GM12878 (cell line): ENCODE measurements at places on chromosomes 16 and 17. TPM values are rescaled to one million over a fixed set of nuclear protein-coding genes. Genes with fewer than 3 reads are reported as not detected.
A peak's percentile ranks its signal among the peaks of the same experiment; 100 is the strongest.

COG7 gene
- 9.4 and 10.9 TPM in 2 replicates for total RNA-seq

OR1A1 gene
- total RNA-seq = not detected in 2 replicates

TPSD1 gene
- not detected in 2 replicates for total RNA-seq

GRCh38 chr16:71771571-71771970 is 37.1 kb downstream of the AP1G1 start:
- no peak for DNase-seq

GRCh38 chr16:4515611-4516233 is 22.9 kb downstream of the CDIP1 start:
- peak; percentile 52 for DNase-seq

TBX6 gene
- 0.54 and 1.0 TPM in 2 replicates for total RNA-seq

DNA sequence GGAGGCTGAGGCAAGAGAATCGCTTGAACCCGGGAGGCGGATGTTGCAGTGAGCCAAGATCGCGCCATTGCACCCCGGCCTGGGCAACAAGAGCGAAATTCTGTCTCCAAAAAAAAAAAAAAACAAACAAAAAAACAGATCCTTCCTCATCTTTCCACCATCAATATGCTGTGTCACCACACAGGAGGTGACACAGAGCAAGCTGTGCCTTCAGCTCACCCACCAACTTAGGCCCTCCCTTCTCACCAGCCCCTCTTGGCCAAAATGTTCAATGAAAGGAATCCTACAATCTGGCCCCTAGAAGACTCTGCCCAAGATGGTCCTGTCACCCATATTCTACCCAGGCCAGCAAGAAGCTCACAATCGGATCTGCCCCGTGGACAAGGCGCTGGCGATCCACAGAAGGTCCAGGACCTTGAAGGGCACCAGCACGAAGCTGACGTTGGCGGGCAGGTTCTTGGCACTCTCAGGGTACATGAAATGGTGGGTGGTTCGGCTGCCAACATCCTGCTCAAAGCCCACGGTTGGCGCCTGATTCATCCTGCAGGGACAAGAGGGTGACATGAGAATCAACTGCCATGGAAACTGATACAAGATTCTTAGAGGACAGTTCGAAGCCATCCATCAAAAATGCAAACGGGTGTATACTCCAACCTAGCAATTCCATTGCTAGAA is 41.4 kb downstream of the DDX19A start:
- DNase-seq = no peak

FOXN1 gene
- not detected in 2 replicates for total RNA-seq

GRCh38 chr16:85168732-85169256 is 56.5 kb upstream of the CIBAR2 start:
- no peak for DNase-seq

- DNase-seq = peak; percentile 66
Measured at GRCh38 chr17:64385187-64386083, 5.2 kb downstream of the PECAM1 start.

- DNase-seq = no peak
Measured at GRCh38 chr17:73465130-73465952, 153.5 kb upstream of the CDC42EP4 start.

GRCh38 chr16:8931859-8932258 is 31.8 kb downstream of the USP7 start:
- DNase-seq = no peak

SLC47A1 gene
- total RNA-seq = 0.41 TPM in 1 of 2 replicates, not detected in the other

RTN4RL1 gene
- 0.10 and 0.13 TPM in 2 replicates for total RNA-seq

ASPA gene
- not detected in 2 replicates for total RNA-seq

GRCh38 chr17:73750975-73751374 is 106.7 kb upstream of the SDK2 start:
- no peak for DNase-seq

GRCh38 chr16:27326738-27327585 is 13.2 kb downstream of the IL4R start:
- no peak for DNase-seq

HIC1 gene
- 55.4 and 61.1 TPM in 2 replicates for total RNA-seq

CCL16 gene
- not detected in 2 replicates for total RNA-seq

ASIC2 gene
- not detected in 2 replicates for total RNA-seq

GRCh38 chr16:50263940-50264929 is 2.1 kb upstream of the ADCY7 start:
- peak; percentile 57 for DNase-seq

P2RX5 gene
- 24.8 and 27.2 TPM in 2 replicates for total RNA-seq

DNA sequence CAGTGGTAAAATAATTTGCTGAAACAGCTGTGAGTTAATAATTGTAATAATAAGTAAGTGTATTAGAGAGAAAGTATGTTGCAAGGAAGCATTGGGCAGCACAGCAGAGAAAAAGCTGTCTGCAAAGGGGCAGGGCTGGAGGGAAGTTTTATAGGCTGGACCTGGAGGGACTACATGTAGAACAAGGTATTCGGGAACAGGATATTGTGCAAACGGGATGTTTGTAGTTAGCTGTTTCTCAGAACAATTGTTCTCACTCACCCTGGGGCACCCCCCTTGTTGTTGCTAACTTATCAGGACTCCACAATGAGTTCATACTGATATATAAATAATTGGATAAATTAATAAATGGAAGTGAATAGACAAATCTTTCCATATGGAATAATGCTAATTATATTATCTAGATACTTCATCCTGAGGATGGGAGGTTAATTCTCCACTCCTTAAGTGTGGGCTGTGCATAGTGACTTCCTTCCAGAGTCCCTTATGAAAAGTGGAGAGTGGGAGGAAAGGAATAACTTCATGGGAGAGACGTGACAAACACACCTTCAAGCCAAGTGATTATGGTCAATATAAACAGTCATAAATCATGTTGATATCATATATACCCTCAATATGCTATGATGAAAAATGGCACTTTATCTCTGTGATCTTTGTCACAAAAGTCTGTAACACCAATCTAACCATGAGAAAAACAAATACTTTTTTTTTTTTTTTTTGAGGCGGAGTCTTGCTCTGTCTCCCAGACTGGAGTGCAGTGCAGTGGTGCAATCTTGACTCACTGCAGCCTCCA is 85.4 kb downstream of the PPM1E start:
- no peak for DNase-seq

DNA sequence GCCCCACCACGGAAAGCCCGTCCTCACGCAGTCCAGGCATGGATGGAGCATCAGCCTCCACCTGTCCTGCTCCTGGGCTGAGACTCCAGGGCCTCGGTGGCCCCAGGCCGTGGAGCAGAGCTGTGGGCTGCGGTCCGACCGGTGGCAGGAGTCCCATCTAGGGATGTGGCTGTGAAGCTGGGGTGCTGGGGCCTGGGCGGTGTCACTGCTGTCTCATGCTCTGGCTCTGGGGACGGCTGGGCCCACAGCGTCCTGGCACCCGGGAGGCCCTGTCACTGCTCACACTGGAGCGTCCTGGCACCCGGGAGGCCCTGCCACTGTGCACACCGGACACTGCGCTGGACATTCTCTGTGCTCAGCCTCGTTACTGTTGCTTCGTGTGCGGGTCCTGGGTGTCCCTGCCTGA is 8.4 kb downstream of the BAIAP2 start:
- DNase-seq = no peak

DNA sequence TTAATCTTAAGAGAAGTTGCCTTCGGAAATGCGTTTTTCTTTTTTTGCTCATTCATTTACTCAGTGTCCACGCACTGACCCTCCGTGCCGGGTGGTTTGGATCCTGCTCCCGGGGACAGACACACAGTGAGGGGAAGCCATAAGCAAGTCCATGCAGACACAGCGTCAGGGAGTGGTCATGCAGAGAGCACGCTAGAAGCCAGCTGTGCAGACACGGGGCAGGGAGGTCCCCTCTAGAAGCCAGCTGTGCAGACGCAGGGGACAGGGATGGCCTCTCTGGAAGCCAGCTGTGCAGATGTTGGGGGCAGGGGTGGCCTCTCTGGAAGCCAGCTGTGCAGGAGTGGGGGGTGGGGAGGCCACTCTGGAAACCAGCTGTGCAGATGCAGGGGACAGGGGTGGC is 4.8 kb downstream of the GAA start:
- no peak for DNase-seq

SKAP1 gene
- 36.6 and 38.4 TPM in 2 replicates for total RNA-seq

KCNH4 gene
- total RNA-seq = 0.19 and 0.26 TPM in 2 replicates

CSH2 gene
- total RNA-seq = not detected in 2 replicates

GRCh38 chr16:19882646-19883045 is 2.0 kb downstream of the GPRC5B start:
- no peak for DNase-seq

DNA sequence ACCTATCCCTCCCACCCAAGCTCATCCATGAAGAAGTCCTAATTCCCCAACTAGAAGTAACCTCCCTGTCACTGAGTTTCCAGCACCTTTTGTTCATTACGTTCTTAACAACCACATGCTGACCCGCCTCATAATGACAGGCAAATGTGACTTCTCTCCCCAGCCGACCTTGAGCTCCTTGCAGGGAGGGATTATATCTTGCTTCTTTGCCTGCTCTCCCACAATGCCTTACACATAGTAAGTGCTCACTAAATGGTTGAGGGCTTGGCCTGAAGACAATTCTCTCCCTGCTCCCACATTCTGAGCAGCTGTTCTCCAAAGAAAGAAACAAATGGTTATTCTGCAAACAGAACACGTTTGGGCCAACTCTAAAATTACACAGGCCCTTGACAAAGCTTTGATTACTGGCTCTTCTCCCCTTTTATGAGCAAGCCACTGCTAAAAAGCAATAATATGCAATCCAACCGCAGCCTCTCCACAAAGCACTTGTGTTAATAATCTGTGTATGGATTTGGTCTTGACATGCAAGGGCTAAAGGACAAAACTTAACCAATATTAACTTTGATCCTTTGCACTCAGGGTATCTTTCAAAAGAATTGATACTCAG is 23.2 kb downstream of the SLC39A11 start:
- DNase-seq = no peak

DNA sequence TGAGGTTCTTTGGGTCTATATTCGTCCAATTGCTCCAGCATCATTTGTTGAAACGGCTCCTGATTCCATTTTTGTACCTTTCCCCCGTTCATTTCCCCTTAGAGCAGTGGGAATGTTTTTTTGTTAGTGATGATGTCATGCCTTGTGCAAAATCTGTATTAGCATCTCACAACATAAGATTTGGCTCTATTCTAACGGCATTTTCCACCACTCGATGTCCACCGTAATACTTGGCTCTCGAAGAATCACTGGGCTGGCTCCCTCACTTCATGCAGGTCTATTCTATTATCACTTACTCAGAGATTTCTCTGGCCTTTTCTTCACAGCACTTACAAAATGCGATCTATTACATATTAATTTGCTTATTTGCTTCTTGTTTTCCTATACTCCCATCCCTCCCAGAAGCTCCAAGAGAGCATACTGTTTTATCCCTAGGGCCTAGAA is 571 bp upstream of the NME1 start:
- DNase-seq = no peak

HOXB3 gene
- total RNA-seq = 5.6 and 6.7 TPM in 2 replicates

GHDC gene
- 20.6 and 21.2 TPM in 2 replicates for total RNA-seq

- no peak for DNase-seq
Measured at GRCh38 chr17:39177256-39177655, 11.3 kb upstream of the ARL5C start.

DNA sequence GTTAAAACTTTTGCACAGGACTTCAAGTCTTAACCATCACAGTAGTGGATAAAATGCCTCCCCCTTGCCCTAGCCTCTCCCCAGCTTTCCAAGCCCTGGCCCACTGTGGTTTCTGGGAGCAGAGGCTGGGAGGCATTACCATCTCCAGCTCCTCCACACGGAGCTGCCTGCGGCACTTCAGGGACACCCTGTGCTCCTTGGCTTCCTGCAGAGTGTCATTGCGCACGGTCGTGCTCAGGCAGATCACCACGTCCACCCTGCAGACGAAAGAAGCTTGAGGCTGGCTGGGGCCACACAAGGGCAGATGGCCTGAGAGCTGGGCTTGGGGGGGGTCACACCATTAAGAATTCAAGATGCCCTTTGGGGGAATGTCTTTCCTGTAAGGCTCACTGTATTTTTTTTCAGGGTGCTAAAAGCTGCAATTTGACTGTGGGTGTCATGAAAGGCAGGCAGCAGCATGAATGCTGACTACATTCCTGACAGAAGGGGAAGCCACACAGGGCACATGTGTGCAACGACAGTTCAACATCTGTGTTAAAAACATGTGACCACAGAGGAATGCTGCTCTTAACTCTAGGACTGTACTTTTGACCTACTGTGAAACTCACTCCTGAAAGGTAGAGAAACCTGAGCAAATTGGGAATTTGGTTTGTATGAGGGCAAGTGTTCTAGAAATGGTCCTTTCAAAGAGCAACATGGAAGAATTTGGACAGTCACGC is 47.7 kb upstream of the CLEC18B start:
- DNase-seq = no peak

KRT24 gene
- not detected in 2 replicates for total RNA-seq

SLC5A11 gene
- not detected in 2 replicates for total RNA-seq

DNA sequence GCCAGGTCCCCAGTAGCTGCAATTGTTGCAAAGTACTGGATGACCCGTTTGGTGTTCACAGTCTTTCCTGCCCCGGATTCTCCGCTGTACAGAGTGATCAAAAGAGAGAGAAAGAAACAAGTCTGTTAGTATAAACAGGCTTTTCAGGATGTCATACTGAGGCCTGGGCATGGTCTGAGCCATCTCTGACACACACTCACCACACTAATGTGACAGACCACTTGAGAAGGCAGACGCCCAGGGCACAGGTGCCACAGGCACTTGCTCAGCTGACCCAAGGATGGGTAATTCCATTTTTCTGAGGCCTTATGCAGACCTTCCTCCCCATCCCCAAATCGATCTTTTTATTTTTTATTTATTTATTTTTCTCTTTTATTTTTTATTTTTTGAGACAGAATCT is 7.5 kb downstream of the MYH3 start:
- no peak for DNase-seq

ITGAL gene
- 170 TPM in 2 replicates for total RNA-seq

NPIPA5 gene
- 3.7 and 3.8 TPM in 2 replicates for total RNA-seq

ALDH3A1 gene
- total RNA-seq = not detected in 2 replicates

PROCA1 gene
- 1.5 and 2.4 TPM in 2 replicates for total RNA-seq

GCGR gene
- total RNA-seq = not detected in 2 replicates

- no peak for DNase-seq
Measured at GRCh38 chr16:9977333-9977897, 204.8 kb downstream of the GRIN2A start.

GRCh38 chr17:75115555-75115954 is 5.8 kb downstream of the ARMC7 start:
- DNase-seq = no peak

GRCh38 chr17:72089453-72089987 is 31.3 kb upstream of the SOX9 start:
- DNase-seq = no peak

DNA sequence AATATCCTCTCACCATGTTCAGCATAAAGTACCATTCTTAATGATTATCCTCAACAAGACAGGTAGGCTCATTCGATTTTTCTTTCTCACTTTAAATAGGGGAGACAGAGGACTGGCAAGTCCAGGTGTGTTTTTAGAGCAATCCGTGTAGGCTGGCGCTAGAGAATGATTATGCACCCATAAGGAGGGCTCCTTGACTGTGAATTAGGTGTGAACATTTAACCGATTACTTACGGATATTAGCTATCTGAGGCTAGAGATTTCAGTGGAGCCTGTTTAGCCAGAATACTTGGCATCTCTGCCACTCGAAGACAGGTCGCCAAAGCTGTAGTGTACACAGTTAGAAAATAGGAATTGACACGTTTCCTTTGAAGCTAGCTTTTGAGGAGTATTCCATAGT is 1.9 kb downstream of the SEC14L1 start:
- no peak for DNase-seq

SLC7A6OS gene
- total RNA-seq = 17.7 and 22.0 TPM in 2 replicates

SEPTIN1 gene
- total RNA-seq = 124 and 125 TPM in 2 replicates

GRCh38 chr16:80990577-80990976 is 16.1 kb downstream of the CMC2 start:
- DNase-seq = no peak
